ENCODE measurements at places on chromosomes 3 and 15.

DNA sequence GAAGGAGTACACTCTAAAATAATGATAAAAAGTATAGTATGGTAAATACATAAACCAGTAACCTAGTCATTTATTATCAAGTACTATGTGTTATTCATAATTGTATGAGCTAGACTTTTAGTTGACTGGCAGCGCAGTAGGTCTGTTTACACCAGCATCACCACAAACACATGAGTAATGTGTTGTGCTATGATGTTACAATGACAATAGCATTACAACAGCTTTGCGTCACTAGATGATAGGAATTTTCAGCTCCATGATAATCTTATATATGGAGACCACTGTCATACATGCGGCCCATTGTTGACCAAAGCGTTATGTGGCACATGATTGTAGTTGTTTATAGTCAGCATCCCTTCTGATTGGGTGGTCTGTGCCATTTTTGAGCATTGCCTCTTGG, 138.9 kb upstream of the UBE2E1 start:
- no peak for DNase-seq

DNA sequence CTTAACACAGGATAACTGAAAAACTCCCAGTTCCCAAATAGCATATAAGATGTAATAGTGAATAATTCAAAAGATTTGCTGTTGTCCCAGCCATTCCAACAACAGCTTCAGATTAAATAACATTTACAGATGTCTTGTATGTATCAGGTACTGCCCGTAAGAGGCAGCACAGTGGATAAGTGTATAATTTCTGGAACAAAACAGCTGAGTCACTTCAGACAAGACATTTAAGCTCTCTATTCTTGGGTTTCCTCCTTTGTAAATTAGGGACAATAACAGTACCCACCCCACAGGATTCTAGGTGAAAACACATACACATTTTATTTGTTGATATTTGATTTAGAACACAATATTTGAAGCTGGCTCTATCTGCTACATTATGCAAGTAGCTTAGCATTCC, 2.6 kb upstream of the WWTR1 start:
- no peak for DNase-seq

- no peak for DNase-seq
These were observed 27.1 kb downstream of the CPN2 start for GRCh38 chr3:194323785-194324735.

GRCh38 chr3:101976473-101976872, 127.2 kb downstream of the NFKBIZ start:
- DNase-seq, result no peak

All from RWPE2 (cell line).